ENCODE measurements at places on chromosomes 6 and 20. TPM values are rescaled to one million over a fixed set of nuclear protein-coding genes. Genes with fewer than 3 reads are reported as not detected.
A peak's percentile ranks its signal among the peaks of the same experiment; 100 is the strongest.

- peak; percentile 93 for DNase-seq
Measured at GRCh38 chr6:39357998-39358686, 35.6 kb upstream of the KCNK16 start.

DNA sequence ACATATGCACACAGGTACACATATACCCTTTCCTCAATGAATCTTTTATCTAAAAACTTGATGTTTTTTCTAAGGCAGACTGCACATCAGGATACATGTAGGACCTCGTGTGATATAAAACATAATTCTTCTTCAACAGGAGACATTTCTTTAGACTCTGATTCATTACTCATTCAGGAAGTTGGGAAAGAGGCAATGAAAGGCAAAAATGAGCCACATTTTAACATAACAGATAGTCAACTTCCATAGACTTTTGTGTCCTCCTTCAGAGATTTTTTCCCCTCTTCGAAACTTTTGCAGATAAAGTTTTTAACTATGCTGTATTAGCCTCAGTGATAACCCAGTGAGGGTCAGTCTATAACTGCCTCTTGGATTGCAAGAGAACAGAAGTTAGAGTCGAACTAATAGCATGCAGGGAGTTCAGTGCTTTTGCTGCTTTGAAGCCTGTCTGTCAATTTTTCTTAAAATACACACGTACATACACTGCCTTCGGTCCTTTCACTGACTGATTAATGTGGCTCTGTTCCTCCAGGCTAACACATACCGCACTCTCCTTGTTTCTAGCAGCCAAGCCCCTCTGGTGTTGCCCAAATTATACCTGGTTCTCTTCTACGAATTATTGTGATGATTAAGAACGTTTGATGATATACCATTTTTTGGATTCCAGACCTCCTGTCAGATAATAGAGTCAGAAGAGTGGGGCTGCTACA is 562.5 kb upstream of the MAP3K7 start:
- no peak for DNase-seq

GRCh38 chr20:4159765-4160490 is 144.6 kb upstream of the RNF24 start:
- no peak for DNase-seq

GRCh38 chr20:48620154-48620506 is 207.7 kb downstream of the PREX1 start:
- DNase-seq, result no peak

GRCh38 chr20:18705490-18705889 is 108.1 kb upstream of the SCP2D1 start:
- DNase-seq, result no peak

NRSN1 gene
- 0.51 TPM for total RNA-seq

- DNase-seq, result no peak
Measured at GRCh38 chr6:33144373-33144772, 47.9 kb downstream of the COL11A2 start.

PNLDC1 gene
- total RNA-seq, result 0.82 TPM

PKHD1 gene
- 1.4 TPM for total RNA-seq

- DNase-seq, result no peak
Measured at GRCh38 chr20:60486315-60486714, 528.1 kb downstream of the CDH26 start.

BMP2 gene
- 11.8 TPM for total RNA-seq

GRCh38 chr20:56831795-56832194 is 202.7 kb downstream of the TFAP2C start:
- DNase-seq, result no peak

- DNase-seq, result no peak
Measured at GRCh38 chr20:32316667-32317066, 39.2 kb downstream of the KIF3B start.

DNA sequence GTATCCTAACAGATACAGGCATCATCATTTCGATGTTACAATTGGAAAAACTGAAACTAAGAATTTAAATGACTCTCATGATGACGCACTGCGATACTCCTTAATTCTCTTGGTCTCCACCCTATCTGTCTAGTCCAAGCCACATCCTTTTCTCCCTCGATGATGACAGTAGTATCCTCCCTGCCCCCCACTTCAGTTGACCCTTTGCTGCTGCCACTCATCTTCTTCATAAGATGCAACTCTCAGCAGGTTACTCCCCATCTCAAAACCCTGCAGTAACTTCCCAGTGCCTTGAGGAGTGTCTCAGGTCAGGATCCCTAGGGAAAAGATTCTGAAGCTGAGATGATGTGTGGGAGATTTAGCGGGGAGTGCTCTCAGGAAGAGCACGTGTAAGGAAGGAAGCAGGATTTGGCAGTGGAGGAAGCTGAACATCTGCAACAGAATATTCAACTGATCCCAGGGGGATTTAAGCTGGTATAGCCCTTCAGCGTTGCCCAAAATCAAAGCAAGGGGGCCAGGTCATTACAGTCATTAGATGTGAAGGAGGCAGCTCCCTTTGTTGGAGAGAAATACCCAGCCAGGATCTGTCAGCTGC is 16.1 kb downstream of the JPH2 start:
- DNase-seq, result no peak

GRCh38 chr20:61629602-61630390 is 377.7 kb downstream of the CDH4 start:
- peak; percentile 81 for DNase-seq

HSPA1L gene
- 4.5 TPM for total RNA-seq

HLA-DRB1 gene
- total RNA-seq, result 12.9 TPM

DNA sequence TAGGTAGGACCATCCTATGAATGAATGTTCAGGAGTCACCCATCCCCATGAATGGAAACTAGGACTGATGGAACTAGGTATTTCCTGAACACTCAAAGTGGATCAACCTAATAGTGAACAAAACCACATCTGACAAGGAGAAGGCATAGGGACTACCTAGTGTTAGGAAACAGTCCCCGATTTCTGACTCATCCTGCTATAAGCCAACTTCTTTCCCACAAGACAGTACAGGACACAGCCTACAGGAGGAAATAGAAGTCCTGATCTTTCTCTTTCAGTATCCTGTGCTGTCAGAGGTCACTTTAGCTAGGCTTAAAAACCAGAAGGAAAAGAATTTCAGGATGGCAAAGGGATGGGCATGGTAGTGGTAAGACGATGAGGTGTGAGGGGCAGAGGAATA is 19.5 kb upstream of the GMDS start:
- DNase-seq, result no peak

GRCh38 chr6:144655376-144655775 is 370.2 kb downstream of the UTRN start:
- no peak for DNase-seq

SPINT4 gene
- total RNA-seq, result not detected

DNA sequence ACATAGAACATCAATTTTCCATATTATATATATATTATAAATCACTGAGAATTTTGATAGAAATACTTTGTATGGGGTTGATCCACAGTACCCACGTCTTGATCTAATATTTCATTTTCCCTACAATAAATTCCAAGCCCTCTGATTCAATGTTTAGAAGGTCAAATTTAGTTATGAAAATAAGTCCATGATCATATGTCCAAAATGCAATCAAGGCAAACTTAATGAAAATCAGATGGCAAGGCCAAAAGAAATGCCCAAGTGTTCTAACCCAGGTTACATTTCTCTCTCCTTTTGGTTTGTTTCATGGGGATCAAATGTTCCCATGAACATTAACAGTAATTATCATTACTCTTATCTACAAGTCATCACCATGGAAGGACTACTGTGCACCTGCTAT is 203.8 kb downstream of the KIF16B start:
- no peak for DNase-seq

DNA sequence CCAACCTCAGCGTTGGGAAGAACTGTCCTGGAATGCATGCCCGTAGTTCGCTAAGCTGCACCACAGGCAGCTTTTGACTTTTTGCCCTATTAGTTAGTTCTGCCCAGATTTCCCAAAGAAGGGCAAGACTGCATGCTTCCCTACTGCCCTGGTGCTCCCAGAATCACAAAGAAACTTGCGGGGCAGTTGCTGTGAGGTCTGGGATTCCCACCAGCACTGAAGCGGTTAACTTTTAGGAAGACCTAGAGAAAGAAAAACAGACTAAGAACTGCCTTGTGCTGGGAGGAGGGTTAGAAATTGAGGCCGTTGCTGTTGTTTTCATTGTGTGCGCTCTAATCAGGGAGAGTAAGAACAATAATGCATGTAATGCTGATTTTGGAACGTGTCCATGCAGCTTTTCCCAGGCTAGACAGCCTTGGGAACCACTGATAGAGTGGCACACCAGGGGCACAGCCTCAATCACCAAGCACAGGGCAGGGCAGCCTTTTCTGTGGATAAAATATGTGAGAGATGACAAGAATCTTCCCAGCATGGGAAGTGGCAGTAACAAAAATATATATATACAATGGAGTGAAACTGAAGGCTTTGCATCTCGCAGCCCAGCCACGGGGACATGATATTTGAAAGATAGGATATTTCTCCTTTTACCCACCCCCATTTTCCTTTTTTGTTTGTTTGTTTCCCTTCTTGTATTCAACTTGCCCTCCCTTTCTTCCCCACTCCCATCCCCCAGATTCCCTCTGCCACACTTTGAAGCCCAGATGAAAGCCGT is 137.7 kb upstream of the HEY2 start:
- DNase-seq, result peak; percentile 89

SIRPD gene
- total RNA-seq, result not detected

GRCh38 chr20:58213121-58213520 is 15.3 kb downstream of the ANKRD60 start:
- no peak for DNase-seq

CST4 gene
- not detected for total RNA-seq

- DNase-seq, result peak; percentile 12
Measured at GRCh38 chr6:140319209-140319608, 944.8 kb upstream of the CITED2 start.

DNA sequence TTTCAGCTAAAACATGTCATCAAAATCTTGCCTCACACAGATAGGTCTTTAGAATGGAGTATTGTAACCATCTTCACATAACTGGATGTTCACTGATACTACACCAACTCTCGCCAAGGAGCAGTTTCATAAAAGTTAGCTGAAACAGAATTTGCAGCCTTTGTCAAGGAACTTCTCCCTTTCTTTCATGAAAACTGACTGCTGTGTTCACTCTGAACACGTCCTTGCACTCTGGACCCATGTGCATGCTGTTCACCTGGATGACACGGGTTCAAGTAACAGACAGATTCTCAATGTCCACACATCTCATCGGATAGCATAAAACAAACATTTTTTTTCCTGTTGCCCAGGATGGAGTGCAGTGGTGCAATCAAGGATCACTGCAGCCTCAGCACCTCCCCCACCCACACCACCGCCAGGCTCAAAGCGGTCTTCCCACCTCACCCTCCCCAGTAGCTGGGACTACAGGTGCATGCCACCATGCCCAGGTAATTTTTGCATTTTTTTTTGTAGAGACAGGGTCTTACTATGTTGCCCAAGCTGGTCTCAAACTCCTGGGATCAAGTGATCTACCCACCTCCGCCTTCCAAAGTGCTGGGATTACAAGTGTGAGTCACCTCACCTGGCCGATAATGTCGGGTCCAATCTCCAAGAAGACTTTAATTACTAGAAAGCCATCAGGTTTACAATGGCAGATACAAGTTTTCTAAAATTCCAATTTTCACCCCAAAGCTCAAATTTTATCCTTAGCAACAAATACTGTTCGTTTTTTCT is 9.4 kb downstream of the DIDO1 start:
- DNase-seq, result no peak

NMBR gene
- not detected for total RNA-seq

DNA sequence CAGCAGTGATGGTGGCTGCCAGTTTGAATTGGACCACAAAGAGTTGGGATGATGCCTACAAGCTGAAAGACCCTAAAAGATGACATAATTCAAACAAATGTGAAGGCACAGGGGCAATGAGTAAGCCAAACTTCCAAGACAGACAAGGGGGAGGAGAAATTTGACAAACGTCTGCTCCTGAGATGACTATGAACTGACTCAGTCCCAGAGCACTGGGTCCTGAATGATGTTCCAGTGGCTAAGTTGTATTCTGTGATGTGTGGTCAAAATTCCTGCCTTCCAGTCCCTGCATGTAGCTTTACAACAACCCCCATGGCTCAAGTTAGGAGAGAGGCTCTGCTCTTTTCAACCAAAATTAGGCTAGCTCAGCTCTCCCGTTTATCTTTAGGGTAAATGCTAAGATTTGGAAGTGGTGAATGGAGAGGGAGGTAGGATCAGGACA is 86.1 kb upstream of the SIRPA start:
- DNase-seq, result no peak

FOXS1 gene
- total RNA-seq, result 3.6 TPM

GRCh38 chr20:13284830-13285229 is 63.8 kb downstream of the ISM1 start:
- DNase-seq, result no peak

- DNase-seq, result no peak
Measured at GRCh38 chr20:47278907-47279348, 77.6 kb downstream of the ZMYND8 start.

TREML1 gene
- total RNA-seq, result not detected

CHRNA4 gene
- 1.8 TPM for total RNA-seq

GRCh38 chr6:41298785-41299502 is 12.5 kb upstream of the TREM1 start:
- no peak for DNase-seq

DNA sequence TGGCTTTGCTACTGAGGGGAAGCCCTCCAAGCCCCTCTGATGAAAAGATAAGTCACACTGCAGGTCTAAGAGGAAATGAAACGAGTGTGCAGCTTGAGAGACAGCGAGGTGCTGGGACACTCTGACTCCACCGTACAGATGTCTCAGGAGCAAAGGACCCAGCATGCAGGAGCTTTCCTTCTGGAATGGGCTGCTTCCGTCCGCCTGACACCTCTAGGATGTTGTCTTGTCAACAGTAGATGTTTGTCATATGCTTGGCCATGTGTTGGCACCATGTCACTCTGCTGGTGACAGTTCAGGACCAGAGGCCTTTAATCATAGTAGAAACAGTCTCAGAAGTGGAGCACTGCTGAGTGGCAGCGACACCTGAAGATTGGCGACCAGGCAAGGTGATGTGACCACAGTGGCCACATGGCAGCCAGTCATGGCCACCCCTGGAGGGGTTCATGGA is 46.7 kb downstream of the SLC24A3 start:
- no peak for DNase-seq

DNA sequence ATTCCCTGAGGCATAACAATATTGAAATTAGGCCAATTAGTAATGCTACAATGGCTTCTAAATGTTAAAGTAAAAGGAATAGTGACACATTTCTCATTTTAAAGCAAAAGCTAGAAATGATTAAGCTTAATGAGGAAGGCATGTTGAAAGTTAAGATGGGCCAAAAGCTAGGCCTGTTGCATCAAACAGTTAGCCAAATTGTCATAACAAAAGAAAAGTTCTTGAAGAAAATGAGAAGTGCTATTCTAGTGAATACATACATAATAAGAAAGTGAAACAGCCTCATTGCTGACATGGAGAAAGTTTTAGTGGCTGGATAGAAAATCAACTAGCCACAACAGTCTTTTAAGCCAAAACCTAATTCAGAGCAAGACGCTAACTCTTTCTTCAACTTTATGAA is 12.9 kb downstream of the OR2A4 start:
- DNase-seq, result no peak

KHDC1 gene
- total RNA-seq, result 3.2 TPM

DNA sequence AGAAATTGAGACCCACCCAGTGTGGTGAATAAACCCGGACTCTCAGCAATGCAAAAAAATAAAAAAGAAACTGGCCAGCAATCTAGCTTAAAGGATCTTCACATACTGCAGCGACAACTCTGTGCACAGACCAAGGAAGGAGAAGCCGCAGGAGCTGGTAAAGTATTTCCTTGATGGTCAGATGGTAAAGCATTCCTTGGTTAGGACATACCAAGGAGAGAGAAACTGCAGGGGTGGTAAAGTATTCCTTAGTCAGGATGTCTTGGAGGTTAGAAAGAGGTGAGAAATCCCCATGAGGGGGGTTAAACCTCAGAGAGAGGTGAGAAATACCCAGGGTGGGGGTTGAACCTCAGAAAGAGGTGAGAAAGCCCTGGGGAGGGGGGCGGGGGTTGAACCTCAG is 86.8 kb downstream of the PLG start:
- DNase-seq, result no peak
